Tongue (tissue), 3 donors: ENCODE measurements at places on chromosomes 1 and 21.

DNA sequence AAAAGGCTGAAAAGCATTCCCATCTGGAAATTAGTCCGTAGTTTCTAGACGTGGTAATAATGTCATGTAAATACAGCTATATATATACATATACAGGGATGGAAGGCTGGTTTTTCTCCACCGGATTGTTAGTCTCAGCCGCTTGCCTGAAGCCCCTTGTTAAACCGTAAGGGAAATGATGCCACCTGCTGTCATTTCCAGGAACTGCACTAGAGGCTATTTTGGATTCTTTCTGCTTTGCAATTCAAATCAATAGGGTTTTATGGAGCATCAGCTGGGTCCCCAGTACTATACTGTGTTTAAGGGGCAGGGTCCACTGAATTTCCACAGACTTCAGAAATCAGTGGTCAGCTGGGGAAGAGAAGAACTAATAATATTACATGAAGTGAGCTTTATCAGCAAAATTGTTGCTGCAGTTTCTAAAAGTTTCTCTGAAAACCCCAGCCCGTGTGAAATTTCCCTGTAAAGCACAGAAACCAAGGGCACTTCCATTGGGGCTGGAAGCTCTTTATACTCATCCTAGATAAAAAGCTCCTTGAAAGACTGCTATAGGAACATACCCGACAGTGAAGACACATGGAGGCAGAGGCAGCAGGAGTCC lies 33.8 kb upstream of the MPZL1 start:
- DNase-seq: peak; percentile 93

DNA sequence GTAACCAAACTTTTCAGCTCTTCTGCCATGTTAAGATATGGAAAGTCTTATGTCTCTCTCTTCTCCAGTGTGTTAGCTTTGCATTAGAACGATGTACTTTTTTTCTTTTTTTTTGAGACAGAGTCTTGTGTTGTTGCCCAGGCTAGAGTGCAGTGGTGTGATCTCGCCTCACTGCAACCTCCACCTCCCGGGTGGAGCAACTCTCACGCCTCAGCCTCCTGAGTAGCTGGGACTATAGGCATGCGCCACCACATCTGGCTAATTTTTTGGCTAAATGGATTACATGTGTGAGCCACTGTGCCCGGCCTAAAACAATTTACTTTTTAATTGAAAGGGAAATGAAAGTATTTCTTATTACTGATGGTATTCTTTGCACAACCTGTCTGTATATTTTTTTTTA lies 35.8 kb downstream of the SPEN start:
- DNase-seq: no peak

- no peak for DNase-seq
These were observed 194.7 kb upstream of the RAB4A start for GRCh38 chr1:229076195-229076594.

DNA sequence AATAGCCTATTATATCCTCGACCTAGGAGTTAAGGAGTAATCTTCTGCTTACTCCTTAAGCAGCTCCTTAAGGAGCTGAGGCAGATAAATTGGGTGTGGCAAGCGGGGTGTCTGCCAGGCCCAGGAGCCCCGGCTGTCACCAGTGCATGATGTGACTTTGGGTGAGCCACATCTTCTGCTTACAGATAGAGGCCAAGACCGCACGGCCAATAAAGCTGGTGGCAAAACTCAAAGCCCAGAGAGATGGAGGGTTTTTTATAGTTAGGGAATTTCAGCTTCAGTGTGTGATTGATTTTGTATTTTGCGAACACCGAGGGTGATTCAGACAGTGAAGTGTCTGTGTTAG lies 9.8 kb downstream of the MX2 start:
- no peak for DNase-seq

GRCh38 chr1:64956733-64957441 lies 9.5 kb downstream of the JAK1 start:
- no peak for DNase-seq

DNA sequence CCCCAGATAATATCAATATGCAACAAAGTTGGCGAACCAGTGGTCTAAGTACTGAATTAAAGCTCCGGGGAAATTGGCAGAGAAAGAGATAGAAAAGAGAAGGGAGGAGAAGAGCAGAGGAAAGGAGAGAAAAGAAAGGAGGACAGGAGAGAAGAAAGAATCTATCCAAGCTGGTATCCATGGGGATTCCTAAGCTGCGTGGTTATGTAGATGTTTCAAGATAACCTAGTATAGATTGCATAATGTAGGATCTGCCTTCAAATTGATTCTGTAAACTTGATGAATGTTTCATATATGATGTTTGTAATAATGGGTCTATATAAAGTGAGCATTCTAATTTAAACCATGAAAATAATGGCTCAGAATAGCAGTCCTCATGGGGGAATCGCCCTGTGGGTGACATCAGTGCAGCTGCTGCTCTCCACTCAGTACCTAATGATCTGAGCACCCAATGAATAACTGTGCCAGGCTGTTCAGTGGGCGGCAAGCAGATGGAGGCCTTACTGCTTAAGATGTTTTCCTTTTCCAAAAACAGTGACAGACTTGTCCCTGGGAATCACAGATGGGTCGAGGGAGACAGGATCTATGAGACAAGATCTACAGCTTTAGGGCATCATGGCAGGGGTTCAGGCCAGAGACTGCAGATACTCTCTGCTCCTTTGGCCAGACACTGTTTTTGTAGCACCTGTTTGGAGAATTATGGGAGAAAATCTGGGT lies 78.0 kb downstream of the LAMC2 start:
- no peak for DNase-seq

DNA sequence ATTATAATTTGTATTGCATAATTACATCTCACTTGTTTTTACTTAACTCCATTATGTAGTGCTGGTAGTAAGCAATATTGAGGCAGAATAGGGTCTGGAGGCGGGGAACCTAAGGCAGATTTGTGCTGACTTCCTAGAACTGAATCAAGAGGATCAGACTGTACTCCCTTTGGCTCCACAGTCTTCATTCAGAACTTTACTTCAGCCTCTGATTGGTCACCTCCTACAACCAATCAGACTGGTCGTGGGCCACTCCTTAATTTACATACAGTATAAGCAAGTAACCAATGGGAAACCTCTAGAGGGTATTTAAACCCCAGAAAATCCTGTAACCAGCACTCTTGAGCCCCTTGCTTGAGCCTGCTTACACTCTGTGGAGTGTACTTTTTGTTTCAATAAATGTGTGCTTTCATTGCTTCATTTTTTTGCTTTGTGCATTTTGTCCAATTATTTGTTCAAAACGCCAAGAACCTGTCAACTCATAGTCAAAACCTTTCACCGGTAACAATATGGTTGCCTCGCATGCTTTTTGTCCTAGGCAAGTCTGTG lies 31.6 kb downstream of the ZBTB8OS start:
- DNase-seq: no peak

DNA sequence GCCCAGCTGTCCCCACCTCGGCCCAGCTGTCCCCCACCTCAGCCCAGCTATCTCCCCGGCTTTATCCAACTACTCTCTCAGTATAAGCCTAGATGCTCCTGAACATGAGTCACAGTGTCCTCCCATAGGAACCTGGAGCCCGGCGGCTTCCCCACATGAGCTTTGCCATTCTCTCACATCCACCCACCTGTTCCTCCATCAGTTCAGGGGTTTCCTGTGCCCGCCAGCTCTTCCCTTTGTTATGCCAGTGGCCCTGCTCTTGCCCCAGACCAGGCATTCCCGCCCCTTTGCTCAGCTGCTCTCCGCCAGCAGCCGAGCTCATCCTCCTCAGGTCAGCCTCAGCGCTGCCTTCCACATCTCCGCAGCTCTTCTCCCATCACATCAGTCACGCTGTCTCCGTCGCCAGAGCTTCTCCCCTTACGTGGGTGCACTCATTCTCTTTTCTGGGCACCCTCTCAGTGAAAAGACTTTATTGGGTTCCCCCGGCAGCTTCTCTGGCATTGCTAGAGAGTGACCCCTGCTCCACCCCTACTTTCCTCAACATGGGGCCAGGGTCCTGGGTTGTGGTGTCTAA lies 89.5 kb upstream of the CSF3R start:
- DNase-seq: no peak

DNA sequence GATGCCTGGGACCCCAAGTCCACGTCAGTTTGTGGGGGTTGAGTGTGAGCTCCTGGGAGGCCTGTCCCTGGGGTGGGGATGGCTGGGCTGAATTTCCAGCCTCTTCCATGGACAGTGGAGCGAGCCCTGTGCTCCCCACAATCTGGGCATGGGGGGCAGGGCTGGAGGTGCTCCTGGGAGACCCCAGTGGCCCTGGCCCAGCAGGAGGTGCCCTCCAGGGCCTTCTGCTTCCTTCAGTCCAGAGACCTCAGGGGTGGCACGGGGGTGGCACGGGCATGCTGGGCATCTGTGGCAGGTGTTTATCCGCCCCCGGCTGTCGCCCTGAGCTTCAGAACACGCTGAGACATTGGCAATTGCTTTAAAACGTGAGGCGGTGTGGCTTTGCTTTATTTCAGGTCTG lies 40.9 kb downstream of the MORN1 start:
- no peak for DNase-seq

- DNase-seq: peak; percentile 60
These were observed 9.5 kb downstream of the SLC45A3 start for GRCh38 chr1:205670611-205671430.

- DNase-seq: no peak
These were observed 5.8 kb downstream of the KCNJ10 start for GRCh38 chr1:160064164-160064563.

DNA sequence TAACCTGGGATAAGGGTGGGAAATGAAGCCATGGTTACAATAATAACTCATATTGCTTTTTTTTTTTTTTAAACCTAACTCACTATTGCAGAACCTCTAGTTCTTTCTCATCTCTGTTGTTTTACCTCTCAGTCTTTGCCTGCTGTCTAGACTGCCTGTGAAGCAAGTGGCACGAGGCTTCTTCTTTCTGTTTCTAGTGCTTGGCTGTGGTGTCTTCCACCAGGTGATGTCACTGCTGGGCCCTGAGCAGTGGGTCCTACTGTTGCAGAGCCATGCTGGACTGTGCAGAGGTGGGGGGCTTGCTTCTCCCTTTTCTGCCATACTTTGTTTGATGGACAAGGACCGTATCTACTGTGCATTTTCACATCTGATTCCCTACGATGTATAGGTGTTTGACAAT lies 51.7 kb downstream of the ZNF326 start:
- no peak for DNase-seq

- DNase-seq: no peak
These were observed 10.2 kb downstream of the A3GALT2 start for GRCh38 chr1:33310702-33311101.
